ENCODE measurements at places on chromosomes 4 and X. TPM values are rescaled to one million over a fixed set of nuclear protein-coding genes. Genes with fewer than 3 reads are reported as not detected.

- no peak for DNase-seq
- peaks cover 4% of the 10 kb centered on the region for H3K4me1 ChIP-seq
- H3K4me3 ChIP-seq = no peak overlapping the region
- H3K36me3 ChIP-seq = peaks cover 8% of the 10 kb centered on the region
- no peaks in the 10 kb centered on the region for H3K27me3 ChIP-seq
Measured at GRCh38 chr4:146292508-146292907, 78.2 kb downstream of the REELD1 start.

Gene MPC1L
- not detected for total RNA-seq

DNA sequence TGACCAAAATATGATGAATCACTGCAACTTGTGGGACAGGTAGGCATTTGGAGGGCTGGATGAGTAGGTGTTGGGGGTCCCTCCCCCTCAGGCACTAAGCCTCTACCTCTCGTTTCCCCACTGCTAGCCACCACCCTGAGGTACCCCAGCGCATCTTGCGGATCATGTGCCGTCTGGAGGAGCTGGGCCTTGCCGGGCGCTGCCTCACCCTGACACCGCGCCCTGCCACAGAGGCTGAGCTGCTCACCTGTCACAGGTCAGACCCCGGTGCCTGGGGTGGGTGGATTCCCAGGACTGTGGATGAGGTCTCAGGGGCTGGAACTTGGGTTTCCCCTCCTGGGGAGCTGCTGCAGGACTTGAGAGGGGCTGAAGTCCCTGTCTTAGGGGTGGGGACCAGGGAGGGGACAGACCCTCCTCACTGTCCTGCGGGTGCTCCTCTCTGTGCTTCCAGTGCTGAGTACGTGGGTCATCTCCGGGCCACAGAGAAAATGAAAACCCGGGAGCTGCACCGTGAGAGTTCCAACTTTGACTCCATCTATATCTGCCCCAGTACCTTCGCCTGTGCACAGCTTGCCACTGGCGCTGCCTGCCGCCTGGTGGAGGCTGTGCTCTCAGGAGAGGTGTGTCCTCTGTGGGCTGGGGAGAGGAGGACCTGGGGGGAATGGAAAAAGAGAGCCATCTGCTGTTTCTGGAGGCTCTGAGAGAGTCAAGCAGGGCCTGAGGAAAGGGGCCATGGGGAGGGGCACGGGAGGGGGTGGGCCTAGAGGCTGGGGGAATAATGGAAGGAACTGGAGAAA lies 10.1 kb upstream of the ERAS start:
- H3K36me3 ChIP-seq = peaks cover 40% of the 10 kb centered on the region
- H3K27ac ChIP-seq = no peak overlapping the region
- H3K27me3 ChIP-seq = no peaks in the 10 kb centered on the region
- DNase-seq = no peak

Gene TMEM144
- not detected for total RNA-seq

DNA sequence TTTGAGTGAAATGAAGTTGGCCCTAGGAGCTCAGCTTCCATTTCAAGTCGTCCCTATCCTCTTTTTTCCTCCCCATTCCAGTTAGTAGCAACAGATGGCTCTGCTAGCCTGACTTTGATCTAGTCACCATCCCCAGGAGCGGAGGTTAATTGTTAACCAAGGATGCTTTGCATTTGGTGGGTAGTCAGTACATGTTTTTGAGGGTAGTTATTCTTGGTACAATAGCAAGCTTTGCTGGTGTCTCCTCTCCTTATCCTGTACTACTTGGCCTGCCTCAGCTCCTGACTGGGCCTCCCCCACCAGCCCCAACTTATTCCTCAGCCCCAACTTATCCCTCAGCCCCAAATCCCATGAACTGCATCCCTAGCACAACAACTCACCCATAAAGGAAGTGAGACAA lies 14.8 kb upstream of the RTL5 start:
- DNase-seq = no peak
- no peak overlapping the region for H3K27ac ChIP-seq
- H3K36me3 ChIP-seq = no peaks in the 10 kb centered on the region
- H3K27me3 ChIP-seq = no peaks in the 10 kb centered on the region
- peaks cover 17% of the 10 kb centered on the region for H3K4me1 ChIP-seq
- H3K4me3 ChIP-seq = no peak overlapping the region

- no peak for DNase-seq
- no peak overlapping the region for H3K4me3 ChIP-seq
- H3K36me3 ChIP-seq = peaks cover 85% of the 10 kb centered on the region
- H3K4me1 ChIP-seq = peaks cover 66% of the 10 kb centered on the region
- peak overlapping the region; percentile 88 for H3K27ac ChIP-seq
- H3K27me3 ChIP-seq = no peaks in the 10 kb centered on the region
Measured at GRCh38 chr4:184406958-184407391, 67.4 kb downstream of the IRF2 start.

- H3K4me1 ChIP-seq = peaks cover 6% of the 10 kb centered on the region
- DNase-seq = no peak
- H3K4me3 ChIP-seq = no peak overlapping the region
- H3K27me3 ChIP-seq = no peaks in the 10 kb centered on the region
- H3K27ac ChIP-seq = no peak overlapping the region
Measured at GRCh38 chrX:150731795-150732194, 38.6 kb downstream of the MTMR1 start.

GRCh38 chr4:152369902-152370295 lies 166.0 kb downstream of the FBXW7 start:
- H3K4me3 ChIP-seq = no peak overlapping the region
- H3K27me3 ChIP-seq = no peaks in the 10 kb centered on the region
- peaks cover 11% of the 10 kb centered on the region for H3K36me3 ChIP-seq
- DNase-seq = no peak
- no peak overlapping the region for H3K27ac ChIP-seq

DNA sequence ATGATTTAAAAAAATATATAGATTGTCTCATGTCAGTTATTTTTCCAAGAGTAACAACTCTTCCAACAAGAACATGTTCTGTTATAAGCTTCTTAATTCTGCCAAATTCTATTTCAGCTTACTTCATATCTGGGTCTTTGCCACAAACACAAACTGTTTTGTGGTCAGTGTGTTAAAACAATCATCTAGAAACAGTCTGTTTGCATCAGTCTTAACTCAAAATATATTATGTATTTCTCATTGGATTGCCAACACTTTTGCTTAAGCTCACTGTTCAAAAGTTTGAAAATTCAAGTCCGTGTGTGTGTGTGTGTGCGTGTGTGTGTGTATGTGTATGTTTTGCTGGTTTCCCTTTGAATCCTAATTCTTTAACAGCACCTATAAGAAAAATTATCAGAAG lies 752.3 kb upstream of the NDST4 start:
- H3K27me3 ChIP-seq = no peaks in the 10 kb centered on the region
- no peaks in the 10 kb centered on the region for H3K4me1 ChIP-seq
- H3K4me3 ChIP-seq = no peak overlapping the region

DNA sequence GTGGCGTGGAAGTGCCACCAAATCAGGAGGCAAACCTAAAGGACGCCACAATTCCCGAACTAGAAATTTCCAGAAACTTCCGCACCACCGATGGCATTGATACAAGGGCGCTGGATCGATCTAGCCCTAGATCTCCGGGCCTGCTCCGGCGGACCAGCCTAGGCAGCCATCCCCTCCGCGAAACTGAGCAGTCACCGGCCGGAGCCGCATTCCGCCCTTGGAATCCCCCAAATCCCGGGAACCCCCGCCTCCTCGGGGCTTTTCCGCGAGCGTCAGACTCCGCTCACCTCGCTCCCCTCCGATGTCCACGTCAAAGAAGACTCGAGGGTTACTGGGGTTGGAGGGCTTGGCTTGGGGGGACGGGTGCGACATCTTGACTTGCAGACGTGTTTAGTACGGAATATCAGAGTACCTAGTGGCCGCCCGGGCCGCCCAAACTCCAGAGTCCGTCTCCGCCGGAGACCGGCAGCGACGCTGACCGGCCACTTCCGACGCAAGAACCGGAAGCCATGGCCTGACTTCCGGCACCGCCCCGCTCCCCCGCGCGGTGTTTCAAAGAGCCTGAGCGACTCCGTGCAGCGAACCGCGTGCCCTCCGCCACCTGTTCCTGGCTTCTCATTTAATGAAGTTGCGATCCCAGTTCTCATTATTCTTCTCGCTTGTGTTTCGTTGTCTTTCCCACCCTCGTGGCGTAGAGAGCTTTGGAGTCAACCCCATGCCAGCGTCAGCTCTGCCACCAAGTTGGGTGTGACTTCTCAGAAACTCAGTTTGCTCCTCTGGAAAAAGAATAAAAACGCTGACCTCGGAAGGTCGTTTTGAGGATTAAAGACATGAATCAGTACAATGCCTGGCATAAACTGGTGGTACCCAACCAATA lies at the start of gene PPID:
PPID (minus strand) TSS at position 480 of the 877 bp plus-strand sequence; CDS start at position 372, 108 bp downstream.
- H3K4me3 ChIP-seq = peak within 1 kb of the TSS; percentile 99
- no peaks in the 10 kb centered on the region for H3K36me3 ChIP-seq
- H3K27ac ChIP-seq = peak within 1 kb of the TSS; percentile 97
- peaks cover 41% of the 10 kb centered on the region for H3K4me1 ChIP-seq
- peaks cover 12% of the 10 kb centered on the region for H3K27me3 ChIP-seq

Gene MAB21L2
- not detected for total RNA-seq

DNA sequence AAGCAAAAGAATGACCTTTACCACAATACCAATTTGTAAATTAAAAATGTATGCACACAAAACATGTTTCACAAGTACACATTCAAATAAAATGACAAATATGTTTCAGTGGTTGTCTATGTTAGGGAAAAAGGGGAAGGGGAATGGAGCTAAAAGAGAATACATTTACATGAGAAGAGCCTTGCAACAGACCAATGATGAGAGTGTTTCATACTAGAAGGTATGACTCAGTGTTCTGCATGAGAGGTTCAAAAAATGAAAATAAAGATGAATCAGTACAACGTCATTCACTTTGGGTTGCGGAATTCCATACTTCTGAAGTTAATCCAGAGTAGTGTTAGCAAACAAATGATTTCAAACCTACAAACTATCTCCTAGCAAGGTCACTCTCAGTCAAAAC lies 51.7 kb downstream of the RPGR start:
- no peak overlapping the region for H3K27ac ChIP-seq
- no peak overlapping the region for H3K4me3 ChIP-seq
- no peaks in the 10 kb centered on the region for H3K4me1 ChIP-seq
- no peaks in the 10 kb centered on the region for H3K27me3 ChIP-seq

- DNase-seq = no peak
- peaks cover 4% of the 10 kb centered on the region for H3K36me3 ChIP-seq
- no peak overlapping the region for H3K4me3 ChIP-seq
- H3K27ac ChIP-seq = peak overlapping the region; percentile 22
- no peaks in the 10 kb centered on the region for H3K27me3 ChIP-seq
- peaks cover 71% of the 10 kb centered on the region for H3K4me1 ChIP-seq
Measured at GRCh38 chr4:26935397-26935796, 74.8 kb downstream of the STIM2 start.

Gene ETDA
- not detected for total RNA-seq

DNA sequence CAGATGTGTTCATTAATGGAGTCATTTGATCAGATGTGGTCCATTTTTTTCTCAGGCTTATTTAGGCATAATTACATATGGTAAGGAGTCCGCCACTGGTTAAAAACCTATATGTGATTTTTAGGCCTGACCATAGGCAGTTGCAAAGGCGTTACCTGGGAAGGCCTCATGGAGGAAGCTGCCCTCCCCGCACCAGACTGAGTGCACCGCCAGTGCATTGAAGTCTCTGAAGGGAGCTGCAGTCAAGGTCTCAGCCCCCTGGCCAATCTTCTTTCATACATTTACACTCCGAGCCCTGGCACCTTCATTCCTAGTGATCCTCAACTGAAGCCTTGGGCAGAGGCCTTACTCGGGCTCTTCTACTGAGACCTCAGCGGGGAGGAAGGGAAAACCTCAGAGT lies 898.2 kb upstream of the AGA start:
- no peak overlapping the region for H3K4me3 ChIP-seq
- no peaks in the 10 kb centered on the region for H3K36me3 ChIP-seq
- H3K4me1 ChIP-seq = no peaks in the 10 kb centered on the region
- no peaks in the 10 kb centered on the region for H3K27me3 ChIP-seq
- no peak for DNase-seq
- no peak overlapping the region for H3K27ac ChIP-seq

- H3K27ac ChIP-seq = no peak overlapping the region
- H3K4me3 ChIP-seq = no peak overlapping the region
- no peaks in the 10 kb centered on the region for H3K36me3 ChIP-seq
- H3K4me1 ChIP-seq = no peaks in the 10 kb centered on the region
Measured at GRCh38 chr4:145739845-145740244, 59.9 kb downstream of the C4orf51 start.

Gene ARX
- total RNA-seq = not detected

Gene F11
- not detected for total RNA-seq

GRCh38 chrX:77743720-77744119 lies 42.3 kb downstream of the ATRX start:
- H3K36me3 ChIP-seq = no peaks in the 10 kb centered on the region
- H3K27me3 ChIP-seq = no peaks in the 10 kb centered on the region
- H3K4me1 ChIP-seq = peaks cover 22% of the 10 kb centered on the region
- peak overlapping the region; percentile 87 for H3K27ac ChIP-seq
- no peak for DNase-seq
- H3K4me3 ChIP-seq = peak overlapping the region; percentile 25

Gene KLB
- 0.05 TPM for total RNA-seq

Gene ADRA2C
- total RNA-seq = not detected

DNA sequence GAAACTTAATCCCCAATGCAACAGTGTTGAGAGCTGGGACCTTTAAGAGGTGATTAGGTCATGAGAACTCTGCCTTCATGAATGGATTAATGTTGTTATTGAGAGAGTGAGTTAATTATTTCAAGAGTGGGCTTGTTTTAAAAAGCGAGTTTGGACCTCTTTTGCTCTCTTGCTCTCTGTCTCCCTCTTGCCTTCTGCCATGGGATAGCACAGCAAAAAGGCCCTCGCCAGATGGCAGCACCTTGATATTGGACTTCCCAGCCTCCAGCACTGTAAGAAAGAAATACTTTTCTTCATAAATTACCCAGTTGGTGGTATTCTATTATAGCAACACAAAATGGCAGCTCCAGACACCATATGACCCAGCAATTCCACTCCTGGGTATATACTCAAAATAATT lies 7.0 kb upstream of the ATP6AP2 start:
- DNase-seq = no peak
- no peaks in the 10 kb centered on the region for H3K36me3 ChIP-seq
- H3K4me1 ChIP-seq = no peaks in the 10 kb centered on the region
- no peaks in the 10 kb centered on the region for H3K27me3 ChIP-seq
- H3K27ac ChIP-seq = no peak overlapping the region

Gene UBE2K
- total RNA-seq = 55.0 TPM

Gene FGD1
- total RNA-seq = 0.11 TPM

DNA sequence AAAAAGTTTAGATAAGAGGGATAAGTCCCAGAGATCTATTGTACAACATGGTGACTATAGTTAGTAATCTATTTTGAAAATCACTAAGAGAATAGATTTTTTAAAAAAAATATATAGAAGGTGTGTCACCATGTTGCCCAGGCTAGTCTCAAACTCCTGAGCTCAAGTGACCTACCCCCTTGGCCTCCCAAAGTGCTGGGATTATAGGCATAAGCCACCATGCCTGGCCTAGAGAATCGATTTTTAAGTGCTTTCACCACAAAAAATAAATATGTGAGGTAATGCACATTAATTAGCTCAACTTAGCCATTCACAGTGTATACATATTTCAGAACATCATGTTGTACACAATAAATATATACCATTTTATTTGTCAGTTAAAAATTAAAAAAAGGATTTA lies 56.7 kb upstream of the TBC1D9 start:
- H3K36me3 ChIP-seq = no peaks in the 10 kb centered on the region
- H3K27ac ChIP-seq = no peak overlapping the region
- H3K4me1 ChIP-seq = no peaks in the 10 kb centered on the region
- no peak overlapping the region for H3K4me3 ChIP-seq
- peaks cover 21% of the 10 kb centered on the region for H3K27me3 ChIP-seq

GRCh38 chrX:45842207-45842925 lies 641.7 kb upstream of the DIPK2B start:
- H3K4me1 ChIP-seq = peaks cover 6% of the 10 kb centered on the region
- peak overlapping the region; percentile 37 for H3K27ac ChIP-seq
- H3K4me3 ChIP-seq = no peak overlapping the region
- H3K36me3 ChIP-seq = no peaks in the 10 kb centered on the region
- no peaks in the 10 kb centered on the region for H3K27me3 ChIP-seq

Gene CFAP99
- total RNA-seq = not detected

Data from naive thymus-derived CD8-positive, alpha-beta T cell (primary cell).